ENCODE measurements at places on chromosomes 16 and 17. TPM values are rescaled to one million over a fixed set of nuclear protein-coding genes. Genes with fewer than 3 reads are reported as not detected.
A peak's percentile ranks its signal among the peaks of the same experiment; 100 is the strongest.

DNA sequence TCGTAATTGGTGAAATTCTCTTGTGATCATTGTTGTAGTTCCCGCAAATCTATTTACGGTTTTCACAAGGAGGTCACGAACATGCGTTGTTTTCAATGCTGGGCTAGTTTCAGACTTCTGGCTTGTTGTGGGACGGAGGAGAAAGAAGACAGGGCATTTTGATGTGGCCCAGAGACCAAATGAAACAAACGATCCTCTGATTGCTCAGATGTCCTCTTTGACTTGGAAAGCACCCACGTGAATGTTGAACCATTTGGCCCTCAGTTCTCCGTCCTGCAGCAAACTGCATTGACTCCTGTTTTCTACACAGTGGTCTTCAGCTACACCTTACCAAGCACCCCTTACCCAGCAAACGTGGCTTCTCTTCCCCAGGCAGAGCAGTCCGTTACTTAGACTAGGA lies 391.0 kb downstream of the WWOX start:
- DNase-seq = no peak

- no peak for DNase-seq
Observed at GRCh38 chr17:30395398-30396022, 16.8 kb downstream of the CPD start.

GRCh38 chr17:596763-597644 lies 117.6 kb downstream of the VPS53 start:
- peak; percentile 95 for DNase-seq

- peak; percentile 19 for DNase-seq
Observed at GRCh38 chr17:71872843-71873485, 247.9 kb upstream of the SOX9 start.

GRCh38 chr17:73634629-73635028 lies 9.6 kb downstream of the SDK2 start:
- DNase-seq = no peak

GRCh38 chr16:81837312-81837751 lies 58.2 kb downstream of the PLCG2 start:
- no peak for DNase-seq

DNA sequence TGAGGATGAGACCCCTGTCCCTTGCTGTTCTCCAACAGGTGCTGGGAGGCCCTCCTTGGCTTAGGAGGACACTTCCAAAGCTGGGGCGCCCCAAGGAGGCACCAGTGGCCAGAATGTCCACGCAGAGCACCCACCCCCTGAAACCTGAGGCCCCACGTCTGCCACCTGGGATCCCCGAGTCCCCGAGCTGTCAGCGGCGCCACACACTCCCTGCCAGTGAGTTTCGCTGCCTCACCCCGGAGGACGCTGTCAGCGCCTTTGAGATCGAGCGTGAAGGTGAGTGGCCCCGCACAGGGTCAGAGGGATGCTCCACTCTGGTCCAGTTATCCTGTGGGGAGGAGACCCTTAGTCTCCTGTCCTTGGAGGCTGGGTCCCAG lies 1.2 kb downstream of the AANAT start:
- no peak for DNase-seq

- no peak for DNase-seq
Observed at GRCh38 chr16:80449392-80449791, 91.4 kb upstream of the DYNLRB2 start.

DNA sequence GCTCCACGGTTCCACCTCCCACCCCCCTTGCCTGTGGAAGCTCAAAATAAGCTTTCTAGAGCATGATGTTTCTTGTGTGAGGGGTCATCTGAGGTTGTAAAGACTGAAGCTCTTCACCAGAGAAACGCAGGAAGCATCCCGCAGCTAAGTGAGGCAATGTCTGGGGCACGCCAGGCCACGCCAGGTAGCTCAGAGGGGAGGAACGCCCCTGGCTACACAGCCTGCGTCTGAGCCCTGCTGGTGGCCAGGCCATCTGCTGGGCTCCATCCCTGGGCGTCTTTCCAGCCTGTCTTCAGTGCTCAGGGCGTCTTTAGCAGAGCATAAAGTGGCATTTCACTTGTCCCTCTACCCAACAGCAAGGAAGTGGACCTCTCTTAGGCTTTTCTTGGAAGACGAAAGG lies 15.2 kb downstream of the SOCS3 start:
- no peak for DNase-seq

DNA sequence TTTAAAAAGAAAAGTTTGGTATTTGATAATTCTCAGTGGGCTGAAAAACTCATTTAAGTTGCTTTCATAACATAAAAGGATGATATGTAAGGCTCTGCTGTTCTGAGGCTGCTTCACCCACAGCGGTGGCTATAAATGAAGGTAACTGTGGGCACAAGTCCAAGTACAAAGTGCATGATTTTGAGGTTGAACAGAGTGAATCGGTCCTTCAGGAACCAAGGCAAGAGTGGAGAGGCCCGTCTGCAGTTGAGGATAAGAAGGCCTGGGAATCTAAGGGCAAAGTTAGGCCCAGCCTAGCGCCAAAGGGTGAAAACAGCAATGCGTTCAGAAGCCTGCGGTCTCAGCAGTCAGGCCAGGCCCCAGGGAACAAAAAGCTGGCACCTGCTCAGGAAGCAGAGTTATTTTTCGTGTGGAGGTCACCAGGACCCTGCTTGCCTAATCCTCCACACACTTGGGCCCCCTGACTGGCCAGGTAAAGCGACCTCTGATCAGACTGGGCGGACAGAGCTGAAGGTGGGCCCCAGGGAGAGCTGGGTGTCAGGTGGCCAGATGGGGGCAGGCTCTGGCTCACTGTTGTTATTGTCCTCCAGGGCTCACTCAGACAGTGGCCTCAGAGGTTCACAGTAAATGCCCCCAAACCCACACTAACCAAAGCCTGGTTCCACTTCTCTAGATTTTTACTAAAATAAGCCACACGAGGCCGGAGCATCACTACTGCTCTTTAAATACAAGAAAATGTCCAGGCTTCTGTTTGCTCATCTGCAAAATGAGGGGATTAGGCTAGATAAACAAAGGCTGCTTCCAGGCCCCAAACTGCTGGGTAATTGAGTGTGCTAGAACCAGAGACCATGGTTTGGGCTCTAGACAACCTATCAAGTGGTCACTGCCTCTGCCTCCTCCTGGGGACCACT lies 46.5 kb downstream of the TEX2 start:
- peak; percentile 69 for DNase-seq

DNA sequence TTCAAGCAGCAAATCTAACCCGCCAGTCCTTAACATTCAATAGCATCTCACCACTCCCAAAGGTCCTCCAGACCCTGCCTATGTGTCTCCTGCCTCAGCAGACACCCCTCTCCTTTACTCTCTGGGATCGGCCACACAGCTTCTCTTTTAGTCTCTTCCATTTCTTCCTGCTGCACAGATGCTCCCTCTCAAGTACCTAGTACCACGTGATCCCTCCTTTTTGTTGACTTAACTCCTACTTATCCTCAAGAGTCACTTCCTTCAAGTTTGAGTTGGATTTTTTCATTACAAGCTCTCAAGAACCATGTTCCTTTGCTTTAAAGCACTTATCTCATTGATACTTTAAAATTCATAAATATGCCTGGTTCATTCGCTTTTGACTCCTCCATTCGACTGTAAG lies 24.9 kb downstream of the AMFR start:
- DNase-seq = peak; percentile 42

- DNase-seq = no peak
Observed at GRCh38 chr17:8467527-8467926, 31.8 kb downstream of the NDEL1 start.

DNA sequence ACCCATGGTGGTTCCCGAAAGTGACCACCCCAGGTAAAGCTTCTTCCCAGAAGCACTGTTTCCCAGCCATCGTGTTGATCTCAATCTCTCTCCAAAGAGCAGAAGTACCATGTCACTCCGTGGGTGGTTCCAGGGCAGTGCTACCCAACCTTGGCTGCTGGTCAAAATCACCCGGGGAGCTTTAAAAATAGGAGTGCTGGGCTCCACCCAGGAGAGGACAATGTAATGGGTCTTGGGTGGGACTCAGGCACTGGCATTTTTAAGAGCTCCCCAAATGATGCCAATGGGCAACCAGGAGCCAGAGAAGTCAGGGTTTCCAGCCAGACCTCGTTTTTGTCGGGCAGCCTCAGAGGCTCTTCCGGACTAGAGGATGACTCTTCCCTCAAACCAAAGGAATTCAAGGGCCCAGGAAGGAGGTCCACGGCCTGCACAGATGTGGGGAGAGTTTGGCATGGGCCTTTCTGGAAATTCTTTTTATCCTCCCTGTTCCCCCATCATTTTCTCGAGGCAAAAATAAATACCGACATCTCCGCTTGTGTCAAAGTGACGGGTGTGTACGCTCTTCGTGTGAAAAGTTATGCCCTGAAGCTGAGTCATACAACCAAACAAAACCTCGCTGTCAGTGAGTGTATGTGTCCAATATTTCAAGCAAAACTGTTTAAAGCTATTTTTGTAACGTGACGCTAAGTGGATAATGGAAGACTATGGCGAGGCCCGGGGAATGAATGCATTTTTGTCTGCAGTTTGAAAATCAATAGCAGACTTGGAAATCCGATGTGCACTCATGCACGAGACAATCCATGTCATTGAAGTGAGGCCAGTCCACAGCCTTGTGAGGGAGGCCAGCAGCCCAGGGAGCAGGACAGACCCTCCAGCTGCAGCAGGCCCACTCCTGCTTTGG lies 364.1 kb downstream of the FOXL1 start:
- peak; percentile 98 for DNase-seq

- no peak for DNase-seq
Observed at GRCh38 chr16:50121721-50122445, 31.2 kb upstream of the TENT4B start.

- DNase-seq = no peak
Observed at GRCh38 chr16:17696616-17697015, 225.9 kb upstream of the XYLT1 start.

DNA sequence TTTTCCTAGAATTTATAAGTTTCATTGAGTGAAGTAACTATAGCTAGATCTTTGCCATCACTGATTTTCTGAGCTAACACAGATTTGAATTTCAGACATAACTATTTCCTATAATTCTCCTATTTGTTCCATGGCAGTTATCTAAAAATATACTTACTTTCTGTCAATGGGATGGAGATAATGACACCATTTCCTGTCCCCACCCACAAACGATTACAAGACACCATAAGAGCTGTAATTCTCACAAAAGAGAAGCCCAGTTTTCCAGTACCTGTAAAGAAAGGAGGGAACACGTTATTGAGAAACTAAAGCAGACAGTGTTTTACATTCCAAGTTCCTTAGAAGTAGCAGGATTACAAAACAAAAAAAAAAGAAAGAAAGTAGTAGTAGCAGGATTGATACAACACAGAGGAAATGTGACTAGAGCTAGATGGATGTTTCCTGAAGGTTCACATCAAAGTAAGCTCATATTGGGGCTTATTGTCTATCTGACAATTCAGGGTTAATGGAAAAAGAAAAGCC lies 110.9 kb upstream of the TOB1 start:
- no peak for DNase-seq

Gene EPOP
- total RNA-seq = 0.33 TPM

Gene TRAF7
- total RNA-seq = 60.3 TPM

Gene IGFBP4
- total RNA-seq = 312 TPM

Gene UMOD
- total RNA-seq = not detected

Gene GDPD3
- total RNA-seq = 1.0 TPM
